ENCODE measurements at places on chromosomes 3 and 15.

GRCh38 chr3:46852839-46853355 lies 10.3 kb downstream of the MYL3 start:
- DNase-seq: no peak

- no peak for DNase-seq
Observed at GRCh38 chr3:51622413-51622812, 48.6 kb upstream of the TEX264 start.

GRCh38 chr3:68060191-68060590 lies 405.8 kb upstream of the SUCLG2 start:
- DNase-seq: no peak

DNA sequence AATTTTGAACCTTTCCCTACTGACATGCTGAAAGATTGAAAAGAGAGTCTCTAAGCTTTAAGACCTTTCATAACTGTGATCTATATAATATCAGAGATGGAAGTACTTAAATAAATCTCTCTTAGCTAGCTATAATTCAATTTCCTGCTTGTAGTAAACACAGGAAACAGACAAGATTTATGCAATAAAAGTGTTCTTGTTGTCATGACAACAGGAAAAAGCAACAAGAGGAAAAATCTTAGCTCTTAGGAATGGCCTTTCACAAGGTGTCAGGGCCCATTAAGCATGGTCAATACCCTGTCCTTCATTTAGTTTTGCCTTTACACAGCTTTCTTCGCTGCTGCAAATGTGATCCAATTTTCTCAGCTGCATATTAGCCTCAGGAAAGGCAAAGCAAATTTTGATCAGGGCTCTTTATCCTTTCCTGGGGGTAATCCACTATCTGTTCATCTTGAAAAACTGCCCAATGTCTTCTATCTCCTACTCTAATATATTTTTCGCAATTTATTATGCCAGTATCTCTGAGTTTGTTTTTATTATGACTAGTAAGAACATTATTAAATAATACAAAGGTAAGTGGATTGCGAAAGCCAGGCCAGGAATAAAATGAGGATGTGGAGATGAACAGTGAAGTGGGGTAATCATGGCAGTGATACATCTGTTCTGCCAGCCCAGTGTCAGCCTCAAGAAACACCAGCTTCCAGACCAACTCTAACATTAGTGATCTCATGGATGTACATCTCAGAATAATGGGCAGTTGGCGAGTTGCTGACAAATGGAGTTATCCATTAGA lies 28.7 kb downstream of the SIDT1 start:
- DNase-seq: no peak

DNA sequence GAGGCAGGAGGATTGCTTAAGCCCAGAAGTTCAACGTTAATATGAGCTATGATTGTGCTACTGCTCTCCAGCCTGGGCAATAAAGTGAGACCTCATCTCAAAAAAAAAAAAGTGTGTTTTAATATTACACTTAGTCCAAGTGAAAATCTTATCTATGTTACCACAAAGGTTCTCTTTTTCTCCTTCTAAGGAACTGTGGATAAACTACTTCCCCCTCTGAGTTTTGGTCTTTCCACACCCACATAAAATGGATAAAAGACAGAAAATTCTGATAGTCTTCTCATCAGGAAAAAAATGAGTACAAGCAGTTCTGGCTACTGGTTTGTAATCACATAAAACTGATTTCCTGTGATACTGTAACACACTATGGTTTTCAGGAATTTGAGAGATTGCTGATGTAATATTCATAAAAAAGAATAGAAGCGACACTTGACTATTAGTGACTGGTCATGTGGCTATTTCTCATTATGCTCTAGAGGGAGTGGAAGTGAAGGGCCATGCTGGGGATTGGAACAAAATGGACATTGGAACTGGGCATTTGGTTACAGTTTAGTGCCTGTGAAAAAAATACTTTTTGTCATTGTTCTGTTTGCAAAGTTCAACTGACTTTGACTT lies 68.2 kb downstream of the RYR3 start:
- DNase-seq: no peak

DNA sequence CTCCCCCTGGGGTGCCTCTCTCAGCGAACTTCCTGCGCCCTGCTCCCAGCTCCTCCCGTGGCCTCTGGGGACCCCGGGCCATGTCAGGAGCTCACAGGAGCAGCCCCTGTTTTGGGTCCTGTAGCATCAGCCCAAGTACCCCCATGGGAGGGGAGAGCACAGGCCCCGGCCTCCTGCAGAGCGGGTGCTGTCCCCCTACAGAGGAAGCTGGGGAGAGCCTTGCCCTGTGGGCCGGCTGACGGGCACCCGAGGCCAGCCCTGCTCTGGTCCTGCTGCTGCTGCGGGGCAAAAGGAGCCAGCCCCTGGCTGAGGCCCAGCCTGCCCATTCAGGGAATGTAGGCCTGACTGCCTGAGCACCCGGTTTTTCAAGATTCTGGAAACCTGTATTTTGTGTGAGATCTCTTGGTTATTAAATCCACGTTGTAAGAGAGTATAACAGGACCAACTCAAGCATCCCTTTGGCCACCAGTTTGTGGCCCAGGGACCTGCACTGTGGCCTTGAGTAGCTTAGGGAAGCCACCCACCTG lies 12.4 kb downstream of the PLXNA1 start:
- DNase-seq: no peak

- DNase-seq: no peak
Observed at GRCh38 chr3:116445311-116445841, at the start of gene LSAMP. Gene LSAMP (minus strand): TSS chr3:116445487.

GRCh38 chr15:82809308-82810060 lies at the start of gene WHAMM:
Gene WHAMM (plus strand): TSS chr15:82809628. CDS start chr15:82809727, 99 bp downstream.
- peak; percentile 94 for DNase-seq

GRCh38 chr3:9238721-9239295 lies 10.6 kb downstream of the SRGAP3 start:
- no peak for DNase-seq

DNA sequence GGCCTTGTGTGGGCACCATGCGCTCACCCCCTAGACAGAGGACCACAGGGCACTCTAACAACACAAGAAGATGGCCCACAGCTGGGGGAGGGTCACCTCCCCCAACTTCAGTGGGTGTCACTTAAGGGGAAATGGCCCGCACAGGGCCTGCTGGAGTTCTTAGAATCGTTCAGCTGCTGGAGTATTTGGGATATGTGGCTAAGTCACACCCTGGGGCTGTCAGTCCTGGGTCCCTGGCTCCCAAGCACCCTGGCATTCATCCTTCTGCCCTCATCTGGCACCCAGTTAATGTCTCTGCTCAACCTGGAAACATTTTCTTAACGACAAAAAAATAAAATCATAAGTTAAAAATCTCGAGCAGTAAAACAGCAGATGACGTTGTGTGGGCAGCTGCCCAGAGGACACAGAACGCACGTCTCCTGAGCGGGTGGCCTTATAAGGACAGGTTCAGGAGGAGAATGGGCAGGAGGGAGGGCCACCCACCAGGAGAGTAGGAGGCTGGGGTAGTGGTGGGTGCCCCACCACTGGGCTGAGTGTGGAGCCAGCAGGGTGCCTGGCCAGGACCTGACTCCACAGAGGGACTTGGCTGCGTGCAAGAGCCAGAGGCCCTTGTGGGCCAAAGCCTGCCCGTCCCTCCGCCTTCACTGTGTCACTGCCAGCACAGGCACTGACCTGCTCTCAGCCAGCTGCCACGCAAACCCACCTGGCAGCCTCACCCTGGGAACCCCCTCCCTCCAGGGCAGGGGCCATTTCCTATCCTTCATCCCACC lies 11.5 kb downstream of the KBTBD13 start:
- no peak for DNase-seq

- no peak for DNase-seq
Observed at GRCh38 chr3:150330872-150331271, 77.2 kb upstream of the TSC22D2 start.

GRCh38 chr3:67526246-67526645 lies 128.2 kb downstream of the SUCLG2 start:
- no peak for DNase-seq

DNA sequence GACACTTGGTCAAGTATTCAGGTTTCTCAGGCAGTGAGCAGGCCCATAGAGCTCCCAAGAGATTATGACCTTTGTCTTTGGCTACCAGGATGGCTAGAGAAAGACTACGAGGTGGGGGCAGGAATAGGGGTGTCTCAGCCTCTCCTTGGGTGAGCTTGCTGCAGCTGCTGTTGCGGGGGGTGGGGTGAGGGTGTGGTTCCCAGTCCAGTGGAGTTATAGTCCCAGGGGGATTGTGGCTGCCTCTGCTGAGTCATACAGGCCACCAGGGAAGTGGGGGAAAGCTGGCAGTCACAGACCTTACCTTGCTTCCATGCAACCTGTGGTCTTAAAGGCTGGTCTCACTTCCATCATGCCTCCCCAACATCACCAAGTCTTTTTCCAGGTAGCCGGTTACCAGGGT lies 31.7 kb downstream of the ATP2C1 start:
- DNase-seq: no peak

GRCh38 chr3:52926554-52926953 lies 29.2 kb upstream of the STIMATE start:
- DNase-seq: no peak

GRCh38 chr3:24303057-24303754 lies 191.4 kb downstream of the THRB start:
- DNase-seq: no peak

- no peak for DNase-seq
Observed at GRCh38 chr3:21477541-21478288, 273.3 kb downstream of the ZNF385D start.

DNA sequence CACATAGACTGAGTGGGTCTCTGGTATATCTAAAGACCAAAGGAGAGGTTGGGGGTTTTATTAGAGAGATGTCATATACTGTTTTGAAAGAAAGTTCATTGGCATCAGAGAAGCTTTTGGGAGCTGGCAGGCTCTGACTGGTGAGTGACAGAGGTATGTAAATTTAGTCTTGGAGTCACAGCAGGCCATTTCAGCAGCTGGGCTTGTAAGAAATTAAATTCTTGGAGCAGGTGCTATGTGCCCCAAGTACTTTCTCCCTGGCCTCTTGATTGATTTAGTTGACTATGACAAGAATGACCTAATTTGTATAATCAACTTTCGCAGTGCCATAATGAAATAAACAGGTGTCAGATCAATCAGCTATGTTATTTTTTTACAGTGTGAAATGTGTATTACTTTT lies 47.8 kb upstream of the CDAN1 start:
- no peak for DNase-seq

DNA sequence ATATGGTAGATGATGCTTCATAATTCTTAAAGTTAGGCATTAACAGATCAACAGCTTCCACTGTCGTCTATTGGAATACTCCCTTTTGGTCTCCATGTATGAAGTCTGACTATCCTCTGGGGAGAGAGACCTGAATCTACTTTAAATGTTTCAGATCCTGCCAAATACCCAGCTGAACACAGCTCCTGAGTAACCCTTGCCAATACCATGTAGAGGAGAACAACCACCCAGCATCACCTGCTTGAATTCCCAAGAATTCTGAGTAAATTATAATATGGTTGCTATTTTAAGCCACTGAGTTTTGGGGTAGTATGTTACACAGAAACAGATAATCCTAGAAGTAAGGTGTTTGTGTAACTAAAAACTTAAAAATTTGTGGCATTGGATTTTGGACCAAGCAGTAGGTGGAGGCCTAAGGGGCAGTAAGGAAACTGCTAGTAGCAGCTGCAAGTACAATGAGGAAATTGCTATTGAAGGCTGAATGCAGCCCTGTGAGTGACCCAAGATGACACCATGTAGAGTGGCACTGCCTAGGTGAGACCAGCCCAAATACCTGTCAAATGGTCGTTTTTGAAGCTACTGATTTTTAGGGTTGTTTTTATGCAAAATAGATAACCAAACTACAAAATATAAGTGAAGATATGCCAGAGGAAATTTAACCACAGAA lies 30.9 kb downstream of the NRG4 start:
- no peak for DNase-seq

DNA sequence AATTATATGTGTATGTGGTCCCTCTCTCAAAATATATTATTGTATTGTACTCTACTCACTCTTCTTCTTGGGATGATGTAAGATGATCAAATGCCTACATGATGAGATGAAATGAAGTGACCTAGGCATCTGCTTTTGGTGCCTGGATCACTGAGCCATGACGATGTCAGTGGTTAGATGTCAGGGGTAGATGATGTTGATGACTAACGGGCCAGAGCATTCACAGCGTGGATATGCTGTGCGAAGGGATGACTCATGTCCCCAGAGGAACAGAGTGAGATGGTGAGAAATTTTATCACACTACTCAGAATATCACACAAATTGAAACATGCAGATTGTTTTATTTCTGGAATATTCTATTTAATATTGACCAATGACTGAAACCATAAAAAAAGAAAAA lies 233.9 kb upstream of the CADM2 start:
- no peak for DNase-seq
